ENCODE measurements at places on chromosomes 2 and 18. TPM values are rescaled to one million over a fixed set of nuclear protein-coding genes. Genes with fewer than 3 reads are reported as not detected.

Gene SCLY
- 44.0 TPM for total RNA-seq

Gene LIMS3
- 0.98 TPM for total RNA-seq

Gene PLA2R1
- total RNA-seq, result 0.34 TPM

Gene SESTD1
- total RNA-seq, result 152 TPM

Gene MATN3
- 0.32 TPM for total RNA-seq

Gene ATRAID
- 58.8 TPM for total RNA-seq

DNA sequence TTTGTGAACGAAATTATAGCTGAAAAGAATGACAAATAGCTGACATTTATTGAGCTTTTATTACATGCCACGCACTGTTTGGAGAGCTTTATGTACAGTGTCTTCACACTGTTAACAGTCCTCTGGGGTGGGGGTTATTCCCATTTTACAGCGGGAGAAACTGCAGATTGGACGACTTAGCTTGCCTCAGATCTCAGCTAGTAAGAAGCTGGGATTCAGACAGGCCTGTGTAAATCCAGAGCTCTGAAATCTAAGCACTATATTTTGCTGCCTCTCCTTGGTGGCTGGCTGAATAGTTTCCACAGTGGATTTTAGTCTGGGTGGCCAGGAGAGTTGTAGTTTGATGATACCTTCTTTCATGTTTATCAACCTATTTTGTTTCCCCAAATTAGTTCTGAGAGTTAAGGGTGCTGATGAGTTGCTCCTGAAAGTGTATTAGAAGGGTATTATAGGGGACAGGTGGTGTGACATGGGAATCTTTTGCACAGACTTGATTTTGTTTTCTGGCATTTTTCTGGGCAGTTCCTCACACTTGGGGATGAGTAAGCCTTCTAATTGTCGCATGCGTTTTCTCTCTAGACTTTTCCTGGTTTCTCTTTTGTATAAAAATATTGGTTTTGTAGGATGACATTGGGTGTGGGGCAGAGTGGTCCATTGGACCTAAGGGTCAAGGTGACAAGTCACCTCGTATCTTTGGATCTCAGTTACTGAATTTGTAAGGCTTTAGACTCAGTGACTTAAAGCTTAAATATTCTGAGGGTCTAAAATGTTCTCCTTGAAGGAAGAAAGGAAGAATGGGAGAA, 1.5 kb downstream of the ACSL3 start:
- peaks cover 8% of the 10 kb centered on the region for H3K4me1 ChIP-seq
- H3K36me3 ChIP-seq, result no peaks in the 10 kb centered on the region
- no peak for DNase-seq
- H3K4me3 ChIP-seq, result no peak overlapping the region

DNA sequence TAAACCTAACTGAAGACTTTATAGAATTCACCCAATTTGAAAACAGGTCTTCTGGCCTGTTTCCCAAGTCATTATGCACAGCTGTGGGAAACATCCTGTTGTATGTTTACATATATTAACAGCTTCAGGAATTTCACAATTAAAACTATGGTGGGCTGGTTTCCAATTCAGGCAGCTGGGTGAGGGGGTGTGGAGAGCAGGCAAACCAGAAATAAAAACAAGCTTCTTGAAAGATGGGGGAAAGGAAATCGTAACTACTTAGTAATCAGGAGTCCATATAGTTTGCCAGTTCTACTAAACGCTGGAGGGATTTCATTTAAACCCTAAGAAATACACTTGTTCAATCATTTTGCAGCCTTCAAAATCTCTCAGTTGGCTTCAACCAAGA, 22.8 kb downstream of the ATP8B1 start:
- no peak overlapping the region for H3K4me3 ChIP-seq
- DNase-seq, result no peak
- H3K4me1 ChIP-seq, result peaks cover 3% of the 10 kb centered on the region
- no peaks in the 10 kb centered on the region for H3K36me3 ChIP-seq
- H3K27me3 ChIP-seq, result no peaks in the 10 kb centered on the region

DNA sequence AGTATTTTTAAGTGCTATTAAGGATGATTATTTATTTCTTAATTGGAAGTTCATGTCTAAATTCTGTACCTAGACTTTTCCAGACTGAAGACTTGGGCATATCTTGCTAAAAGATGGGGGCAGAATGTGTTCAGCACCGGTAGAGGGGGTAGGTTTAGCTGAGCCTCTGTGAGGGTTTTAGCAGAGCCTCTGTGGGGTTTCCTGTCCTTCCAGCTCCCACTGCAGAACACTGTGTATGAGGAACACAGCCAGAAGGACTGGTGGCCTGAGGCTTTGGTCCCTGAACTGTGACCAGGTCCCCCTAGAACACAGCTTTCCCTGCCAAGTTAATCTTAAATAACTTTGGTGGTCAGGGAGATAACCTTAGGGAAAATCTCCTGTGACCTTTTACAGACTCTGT, 123.4 kb upstream of the EPC2 start:
- no peak overlapping the region for H3K4me3 ChIP-seq
- H3K36me3 ChIP-seq, result peaks cover 4% of the 10 kb centered on the region
- no peaks in the 10 kb centered on the region for H3K4me1 ChIP-seq
- no peak for DNase-seq

- H3K27me3 ChIP-seq, result no peaks in the 10 kb centered on the region
- peaks cover 7% of the 10 kb centered on the region for H3K4me1 ChIP-seq
- peak; percentile 57 for DNase-seq
- H3K27ac ChIP-seq, result no peak overlapping the region
- H3K36me3 ChIP-seq, result no peaks in the 10 kb centered on the region
These were observed 1389.1 kb upstream of the TMEFF2 start for GRCh38 chr2:193583638-193584400.

- no peak overlapping the region for H3K4me3 ChIP-seq
- H3K27ac ChIP-seq, result no peak overlapping the region
- no peaks in the 10 kb centered on the region for H3K36me3 ChIP-seq
- H3K4me1 ChIP-seq, result no peaks in the 10 kb centered on the region
- no peaks in the 10 kb centered on the region for H3K27me3 ChIP-seq
These were observed 2.2 kb upstream of the UGT1A6 start for GRCh38 chr2:233690444-233690843.

GRCh38 chr18:78510636-78511035, 469.0 kb upstream of the SALL3 start:
- H3K27me3 ChIP-seq, result peaks cover 3% of the 10 kb centered on the region
- no peaks in the 10 kb centered on the region for H3K4me1 ChIP-seq
- no peak overlapping the region for H3K27ac ChIP-seq
- no peak for DNase-seq
- H3K4me3 ChIP-seq, result no peak overlapping the region
- peaks cover 3% of the 10 kb centered on the region for H3K36me3 ChIP-seq

- peaks cover 2% of the 10 kb centered on the region for H3K27me3 ChIP-seq
- no peak overlapping the region for H3K27ac ChIP-seq
- no peak for DNase-seq
- H3K36me3 ChIP-seq, result no peaks in the 10 kb centered on the region
- no peak overlapping the region for H3K4me3 ChIP-seq
These were observed 22.6 kb downstream of the TCF23 start for GRCh38 chr2:27171351-27171848.

DNA sequence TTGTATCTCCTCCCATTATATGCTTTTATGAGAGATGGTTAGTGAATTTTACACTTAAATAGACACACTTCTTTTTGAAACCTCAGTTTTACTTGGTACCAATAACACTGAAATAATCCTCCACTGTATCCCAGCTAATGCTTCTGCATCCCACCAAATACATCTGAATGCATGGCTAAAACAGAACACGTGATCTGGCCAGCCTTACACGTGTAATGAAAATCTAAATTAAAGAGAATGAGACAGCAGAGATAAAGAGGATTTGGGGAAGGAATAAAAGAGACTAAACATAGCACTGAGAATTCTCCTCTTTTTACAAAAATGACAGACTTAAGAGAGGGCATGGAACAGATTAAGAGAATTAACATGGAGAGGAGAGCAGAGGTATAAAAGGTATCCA, 612.2 kb downstream of the NRXN1 start:
- H3K36me3 ChIP-seq, result no peaks in the 10 kb centered on the region
- H3K4me1 ChIP-seq, result peaks cover 12% of the 10 kb centered on the region
- no peaks in the 10 kb centered on the region for H3K27me3 ChIP-seq
- H3K4me3 ChIP-seq, result no peak overlapping the region
- H3K27ac ChIP-seq, result no peak overlapping the region

GRCh38 chr2:207265869-207266268, 100.1 kb upstream of the KLF7 start:
- H3K36me3 ChIP-seq, result peaks cover 4% of the 10 kb centered on the region
- no peaks in the 10 kb centered on the region for H3K27me3 ChIP-seq
- peaks cover 29% of the 10 kb centered on the region for H3K4me1 ChIP-seq
- H3K27ac ChIP-seq, result peak overlapping the region; percentile 2
- DNase-seq, result no peak

GRCh38 chr2:241180495-241180894, 8.0 kb upstream of the ANO7 start:
- no peak overlapping the region for H3K4me3 ChIP-seq
- no peak overlapping the region for H3K27ac ChIP-seq
- no peaks in the 10 kb centered on the region for H3K27me3 ChIP-seq
- H3K36me3 ChIP-seq, result no peaks in the 10 kb centered on the region

DNA sequence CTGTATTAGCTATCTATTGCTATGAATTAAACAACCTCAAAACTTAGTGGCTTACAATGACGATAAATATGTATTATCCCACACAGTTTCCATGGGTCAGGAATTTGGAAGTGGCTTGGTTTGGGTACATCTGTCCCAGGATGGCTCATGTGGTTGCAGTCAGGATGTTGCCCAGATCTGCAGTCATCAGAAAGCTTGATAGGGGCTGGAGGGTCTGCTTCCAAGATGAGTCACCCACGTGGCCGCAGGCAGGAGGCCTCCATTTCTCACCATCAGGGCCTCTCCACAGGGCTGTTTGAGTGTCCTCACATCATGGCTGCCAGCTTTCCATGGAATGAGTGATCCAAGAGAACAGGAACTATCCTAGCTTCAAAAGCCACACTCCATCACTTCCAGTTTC, 46.4 kb downstream of the CHRNA1 start:
- peaks cover 2% of the 10 kb centered on the region for H3K27me3 ChIP-seq
- DNase-seq, result no peak
- H3K36me3 ChIP-seq, result peaks cover 11% of the 10 kb centered on the region

- DNase-seq, result no peak
- H3K4me1 ChIP-seq, result peaks cover 3% of the 10 kb centered on the region
- no peak overlapping the region for H3K4me3 ChIP-seq
- H3K27me3 ChIP-seq, result peaks cover 1% of the 10 kb centered on the region
- no peaks in the 10 kb centered on the region for H3K36me3 ChIP-seq
These were observed 35.8 kb downstream of the SKOR2 start for GRCh38 chr18:47215554-47216138.

DNA sequence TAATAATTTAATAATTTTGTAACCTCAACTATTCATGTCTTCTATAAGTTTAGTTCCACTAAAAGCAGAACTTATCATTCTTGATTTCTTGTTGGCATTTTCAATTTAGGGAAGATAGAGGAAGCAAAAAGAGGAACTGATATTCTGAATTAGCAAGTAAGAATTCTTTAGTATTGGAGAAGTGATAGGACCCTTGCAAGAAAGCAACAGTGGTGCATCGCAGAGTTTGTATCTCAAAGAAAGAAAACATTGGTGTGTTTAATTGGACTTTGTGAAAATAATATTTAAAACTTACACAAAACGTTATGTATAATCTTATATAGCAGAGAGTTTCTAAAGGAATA, 36.5 kb upstream of the TNFRSF11A start:
- DNase-seq, result no peak
- no peaks in the 10 kb centered on the region for H3K4me1 ChIP-seq
- no peak overlapping the region for H3K27ac ChIP-seq
- no peak overlapping the region for H3K4me3 ChIP-seq

- DNase-seq, result no peak
- H3K27me3 ChIP-seq, result peaks cover under 1% of the 10 kb centered on the region
- H3K4me3 ChIP-seq, result no peak overlapping the region
- peaks cover 10% of the 10 kb centered on the region for H3K4me1 ChIP-seq
These were observed 38.5 kb upstream of the ZNF396 start for GRCh38 chr18:35415511-35416073.

DNA sequence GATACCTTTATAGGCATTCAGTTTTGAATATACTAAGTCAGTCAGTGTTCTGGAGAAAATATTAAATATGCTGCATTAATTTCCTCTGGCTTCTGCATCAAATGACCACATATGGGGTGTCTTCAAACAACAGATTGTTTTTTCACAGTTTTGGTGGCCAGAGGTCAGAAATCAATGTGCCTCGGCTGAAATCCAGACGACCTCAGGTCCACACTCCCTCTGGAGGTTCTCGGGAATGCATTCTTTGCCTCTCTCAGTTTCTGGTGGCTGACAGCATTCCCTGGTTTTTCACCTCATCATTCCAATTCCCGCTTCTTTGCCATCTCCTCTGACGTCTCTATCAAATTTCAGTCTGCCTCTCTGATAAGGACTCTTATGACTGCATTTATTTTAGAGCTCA, 142.3 kb downstream of the ZNF407 start:
- peaks cover 9% of the 10 kb centered on the region for H3K4me1 ChIP-seq
- H3K27ac ChIP-seq, result no peak overlapping the region
- H3K36me3 ChIP-seq, result no peaks in the 10 kb centered on the region
- DNase-seq, result no peak
- peaks cover 2% of the 10 kb centered on the region for H3K27me3 ChIP-seq

DNA sequence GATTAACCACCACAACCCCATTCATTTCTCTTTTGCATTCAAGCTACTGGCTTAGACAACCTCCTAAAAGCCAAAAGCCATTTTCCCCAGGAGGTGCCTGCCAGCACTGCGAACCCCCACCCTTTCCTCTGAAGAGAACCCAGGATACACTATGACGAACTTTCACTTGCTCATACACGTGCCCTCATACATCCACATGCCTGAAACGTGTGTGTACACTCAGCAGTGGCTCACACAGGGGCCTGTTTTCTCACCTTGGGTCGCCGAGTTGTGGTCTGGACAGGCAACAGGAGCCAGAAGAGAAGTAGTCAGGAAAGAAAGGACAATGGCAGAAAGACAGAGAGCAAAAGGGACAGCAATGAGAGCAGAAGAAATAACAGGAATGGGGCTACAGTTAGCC, 7.4 kb downstream of the DCTN1 start:
- peaks cover 27% of the 10 kb centered on the region for H3K4me1 ChIP-seq
- DNase-seq, result no peak
- peaks cover 21% of the 10 kb centered on the region for H3K27me3 ChIP-seq
- H3K27ac ChIP-seq, result peak overlapping the region; percentile 100
- H3K36me3 ChIP-seq, result peaks cover 11% of the 10 kb centered on the region

GRCh38 chr2:36097022-36097421, 258.6 kb upstream of the CRIM1 start:
- peaks cover 14% of the 10 kb centered on the region for H3K36me3 ChIP-seq
- H3K27ac ChIP-seq, result no peak overlapping the region
- H3K4me3 ChIP-seq, result no peak overlapping the region
- DNase-seq, result no peak

GRCh38 chr18:11902522-11903292, 5.4 kb downstream of the MPPE1 start:
- H3K4me3 ChIP-seq, result no peak overlapping the region
- no peak for DNase-seq
- peaks cover 4% of the 10 kb centered on the region for H3K36me3 ChIP-seq
- H3K4me1 ChIP-seq, result peaks cover 2% of the 10 kb centered on the region

- no peaks in the 10 kb centered on the region for H3K36me3 ChIP-seq
- no peaks in the 10 kb centered on the region for H3K27me3 ChIP-seq
- no peak overlapping the region for H3K4me3 ChIP-seq
- no peaks in the 10 kb centered on the region for H3K4me1 ChIP-seq
- no peak for DNase-seq
- H3K27ac ChIP-seq, result no peak overlapping the region
These were observed 439.3 kb upstream of the TRIB2 start for GRCh38 chr2:12277241-12278034.

All from glutamatergic neuron (in vitro differentiated cells).